Omental fat pad (tissue), 4 donors: ENCODE measurements at places on chromosomes 6 and 20.

DNA sequence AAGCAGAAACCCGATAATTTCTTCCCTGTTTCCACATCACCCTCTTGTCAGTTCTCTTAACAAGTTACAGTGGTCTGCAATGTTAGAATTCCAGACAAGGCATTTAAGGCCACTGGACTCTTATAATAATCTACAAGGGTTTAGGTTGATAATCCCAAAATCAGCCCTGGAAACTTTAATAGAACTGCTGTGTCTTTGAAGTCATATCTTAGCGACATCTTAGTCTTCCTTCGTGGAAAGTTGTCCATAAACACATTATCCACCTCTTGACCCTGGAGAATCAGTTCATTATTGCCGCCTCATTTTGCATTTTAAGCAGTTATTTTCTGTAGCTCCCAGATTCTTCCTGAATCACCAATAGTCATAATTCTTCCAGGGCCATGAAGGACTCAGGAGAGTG, 108.6 kb upstream of the PLCB4 start:
- DNase-seq, result no peak

GRCh38 chr6:11909696-11910132, 102.4 kb upstream of the HIVEP1 start:
- DNase-seq, result no peak

DNA sequence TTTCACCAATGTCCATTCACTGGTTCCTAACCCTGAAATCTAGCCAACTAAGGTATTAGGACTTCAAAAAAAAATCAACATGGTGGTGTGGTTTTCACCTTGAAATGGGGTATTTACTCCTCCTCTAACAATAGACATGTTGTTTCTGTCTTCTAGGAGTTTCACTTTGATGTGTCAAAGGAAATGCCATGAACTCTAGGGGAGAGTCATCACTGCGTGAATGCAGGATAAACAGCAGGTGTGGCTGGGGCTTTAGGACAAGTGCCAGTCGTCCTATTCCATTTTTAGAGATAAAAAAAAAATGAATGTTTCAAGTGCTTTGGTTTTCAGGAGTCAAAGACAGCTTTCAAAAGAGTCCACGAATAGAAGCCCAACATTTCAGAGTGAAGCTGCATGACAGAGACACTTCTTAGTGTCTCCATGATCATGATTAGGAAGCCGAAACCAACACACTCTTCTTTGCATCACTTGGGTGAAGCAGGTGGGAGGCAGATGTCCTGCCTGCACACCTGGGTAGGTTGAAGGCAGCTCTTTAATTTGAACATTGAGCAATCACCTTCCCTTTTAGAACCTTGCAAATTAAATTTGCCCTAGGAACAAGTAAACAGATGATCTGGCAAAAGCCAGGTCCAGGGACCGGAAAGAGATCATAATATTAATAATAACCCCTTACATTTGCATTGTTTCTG, 328.5 kb upstream of the PRDM1 start:
- DNase-seq, result no peak

DNA sequence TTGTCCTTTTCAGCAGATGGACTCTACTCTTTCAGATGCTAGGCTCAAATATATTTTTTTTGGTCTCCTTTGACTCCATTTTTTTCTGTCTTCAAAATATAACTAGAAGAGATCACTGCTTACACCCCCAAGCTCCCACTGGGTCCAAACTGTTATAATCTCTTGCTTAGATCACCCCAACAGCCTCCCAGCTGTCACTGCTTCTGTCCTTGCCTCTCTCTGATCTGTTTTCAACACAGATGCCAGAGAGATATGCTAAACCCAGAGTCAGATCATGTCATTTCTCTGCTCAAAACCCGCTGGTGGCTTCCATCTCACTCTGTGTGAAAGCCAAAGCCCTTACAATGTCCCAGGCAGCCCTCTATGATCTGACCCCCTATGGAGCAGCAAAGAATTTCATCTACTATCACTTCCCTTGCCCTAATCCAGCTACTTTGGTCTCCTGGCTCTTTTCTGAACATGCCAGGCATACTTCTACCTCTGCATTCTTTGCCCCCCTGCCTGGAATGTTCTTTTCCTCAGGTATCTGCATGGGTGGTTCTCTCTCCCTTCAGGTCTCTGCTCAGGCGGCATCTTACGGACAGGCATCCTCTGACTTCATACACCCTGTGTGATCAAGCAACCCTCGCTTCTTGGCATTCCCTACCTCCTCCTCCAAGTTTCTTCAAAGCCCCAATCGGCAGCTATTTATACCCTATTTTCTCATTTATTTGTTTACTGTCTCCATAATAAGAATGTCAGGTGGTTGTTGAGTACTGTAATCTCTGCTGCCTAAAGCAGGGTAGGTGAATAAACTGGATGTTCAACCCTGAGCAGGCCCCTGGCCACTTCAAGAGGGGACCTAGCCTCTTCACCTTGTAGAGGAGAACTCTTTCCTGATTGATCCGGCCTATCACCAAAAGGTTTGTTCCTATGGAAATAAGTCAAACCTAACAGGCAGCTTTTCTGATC, 43.6 kb upstream of the SLC4A11 start:
- DNase-seq, result no peak

DNA sequence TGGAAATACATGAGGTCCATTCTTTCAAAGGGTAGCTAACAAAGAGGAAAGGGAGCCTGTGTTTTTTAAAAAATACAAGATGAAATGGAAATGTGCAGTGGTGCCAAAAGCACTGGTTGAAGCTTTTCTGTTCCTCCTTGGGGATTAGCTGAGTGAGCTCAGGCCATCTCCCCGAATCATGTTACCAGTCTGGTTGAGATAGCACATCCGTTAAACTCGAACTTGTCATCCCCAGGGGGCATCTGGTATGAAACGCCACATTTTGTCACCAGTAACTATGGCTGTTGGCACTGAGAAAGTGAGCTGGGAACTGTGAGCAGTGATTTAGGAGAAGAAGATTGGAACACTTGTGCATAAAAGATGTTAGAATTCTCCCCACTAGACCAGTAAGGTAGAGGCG, 196.2 kb downstream of the SAMD5 start:
- no peak for DNase-seq

DNA sequence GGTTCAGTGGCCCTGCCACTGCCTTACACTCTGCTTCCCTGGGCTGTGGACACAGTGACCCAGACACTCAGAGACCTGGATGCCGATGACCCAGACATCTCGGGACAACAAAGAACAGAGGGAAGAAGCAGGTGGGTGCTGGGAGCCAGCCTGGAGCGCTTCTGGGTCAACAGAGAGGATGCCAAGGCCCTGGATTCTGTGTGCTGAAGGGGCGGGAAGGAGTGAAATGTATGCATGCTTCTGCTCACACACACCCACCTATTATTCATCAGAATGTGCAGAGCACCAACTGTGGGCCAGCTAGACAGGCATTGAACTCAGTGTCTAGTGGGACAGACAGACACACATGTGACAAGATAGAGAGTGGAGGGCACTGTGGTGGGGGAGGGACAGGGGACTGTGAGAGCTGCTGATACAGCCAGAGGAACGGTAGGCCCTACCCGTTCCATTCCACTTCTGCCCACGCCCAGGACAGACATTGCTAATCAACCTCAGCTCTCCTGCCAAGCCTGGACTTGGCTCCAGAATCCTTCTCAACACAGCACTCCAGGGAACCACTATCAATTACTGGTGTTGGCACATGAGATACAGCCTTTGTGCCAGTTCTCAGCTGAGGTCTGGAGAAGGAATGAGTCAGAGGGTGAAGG, 20.2 kb downstream of the KCNK15 start:
- no peak for DNase-seq

DNA sequence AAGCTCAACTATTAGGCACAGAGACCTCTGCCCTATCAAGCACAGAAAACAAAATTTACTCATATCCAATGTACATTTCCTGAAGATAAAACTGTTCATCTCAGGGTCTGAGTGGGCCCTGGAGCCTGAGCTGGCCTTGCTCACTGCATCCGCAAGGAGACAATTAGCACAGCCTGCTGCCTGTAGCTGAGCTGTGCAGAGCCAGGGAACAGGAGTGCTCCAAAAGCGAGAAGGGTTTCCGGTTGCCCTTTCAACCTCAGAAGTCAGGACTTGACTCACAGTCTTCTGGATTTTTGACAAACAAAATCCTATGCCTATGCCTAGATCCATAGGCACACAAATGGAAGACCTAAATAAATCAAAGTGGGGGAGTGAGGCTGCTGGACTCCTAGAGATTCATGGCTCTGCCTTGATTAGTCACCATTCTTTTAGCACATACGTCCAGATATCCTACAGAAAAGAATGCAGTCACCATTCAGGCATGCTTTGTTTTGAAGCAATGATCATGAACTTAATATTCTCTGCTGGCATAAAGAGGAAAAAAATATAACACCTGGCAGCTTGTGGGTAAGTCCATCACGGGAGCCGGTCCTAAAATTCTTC, 73.5 kb downstream of the BFSP1 start:
- DNase-seq, result no peak

- DNase-seq, result no peak
Observed at GRCh38 chr20:40286975-40287531, 402.0 kb downstream of the MAFB start.
